Urothelium cell line (cell line): ENCODE measurements at places on chromosomes 5 and 9.

DNA sequence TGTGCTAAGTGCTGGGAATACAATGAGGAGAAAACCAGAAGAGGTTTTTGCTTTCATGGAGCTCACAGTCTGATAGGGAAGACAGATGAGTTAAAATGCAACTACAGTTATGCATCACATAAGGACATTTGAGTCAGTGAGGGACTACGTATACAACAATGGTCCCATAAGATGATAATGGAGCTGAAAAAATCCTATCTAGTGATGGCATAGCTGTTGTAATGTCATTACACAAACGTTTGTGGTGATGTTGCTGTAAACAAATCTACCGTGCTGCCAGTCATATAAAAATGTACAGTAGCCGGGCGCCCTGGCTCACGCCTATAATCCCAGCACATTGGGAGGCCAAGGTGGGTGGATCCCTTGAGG lies 110.1 kb upstream of the RAD23B start:
- no peak for DNase-seq

DNA sequence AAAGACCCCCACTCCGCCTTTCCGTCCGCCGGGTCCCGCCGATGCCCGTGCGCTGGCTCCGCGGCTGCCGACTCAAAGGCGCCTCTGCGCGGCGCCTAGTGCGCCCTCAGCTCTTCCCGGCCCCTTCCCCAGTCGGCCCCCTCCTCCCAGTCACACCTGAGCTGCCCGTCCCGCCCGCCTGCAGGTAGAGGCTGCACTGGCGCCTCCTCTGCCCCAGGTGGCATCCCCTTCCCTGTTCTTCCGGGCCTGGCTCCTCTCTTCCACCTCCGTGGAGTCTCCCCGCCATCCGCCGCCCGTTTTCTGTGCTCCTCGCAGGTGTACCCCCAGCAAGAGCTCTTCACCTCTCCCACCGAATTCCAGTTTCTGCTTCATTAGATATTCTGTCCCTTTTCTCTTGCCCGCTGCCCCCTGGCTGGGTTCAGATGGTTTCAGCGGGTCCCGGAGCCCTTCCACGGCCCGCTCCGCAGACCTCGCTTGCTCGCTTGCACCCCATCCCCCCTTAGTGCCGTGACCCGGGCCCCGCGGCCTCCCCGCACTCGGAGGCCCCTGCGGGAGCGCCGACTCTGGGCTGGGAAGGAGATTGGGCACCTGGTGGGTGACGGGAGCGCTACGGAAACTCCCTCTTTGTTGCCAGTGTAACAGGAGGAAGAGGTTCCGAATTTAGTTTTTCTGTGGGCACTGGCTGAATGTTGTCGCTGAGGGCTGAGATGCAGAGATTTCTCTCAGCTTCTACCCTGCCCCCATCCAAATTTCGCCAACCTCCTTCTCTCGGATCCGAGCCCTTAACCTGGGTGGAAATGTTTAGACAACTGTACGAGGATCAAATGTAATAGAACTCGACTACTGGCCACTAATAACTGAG lies 809 bp downstream of the SLC44A1 start:
- DNase-seq: peak; percentile 43

GRCh38 chr9:18623221-18624079 lies 149.5 kb downstream of the ADAMTSL1 start:
- DNase-seq: no peak

DNA sequence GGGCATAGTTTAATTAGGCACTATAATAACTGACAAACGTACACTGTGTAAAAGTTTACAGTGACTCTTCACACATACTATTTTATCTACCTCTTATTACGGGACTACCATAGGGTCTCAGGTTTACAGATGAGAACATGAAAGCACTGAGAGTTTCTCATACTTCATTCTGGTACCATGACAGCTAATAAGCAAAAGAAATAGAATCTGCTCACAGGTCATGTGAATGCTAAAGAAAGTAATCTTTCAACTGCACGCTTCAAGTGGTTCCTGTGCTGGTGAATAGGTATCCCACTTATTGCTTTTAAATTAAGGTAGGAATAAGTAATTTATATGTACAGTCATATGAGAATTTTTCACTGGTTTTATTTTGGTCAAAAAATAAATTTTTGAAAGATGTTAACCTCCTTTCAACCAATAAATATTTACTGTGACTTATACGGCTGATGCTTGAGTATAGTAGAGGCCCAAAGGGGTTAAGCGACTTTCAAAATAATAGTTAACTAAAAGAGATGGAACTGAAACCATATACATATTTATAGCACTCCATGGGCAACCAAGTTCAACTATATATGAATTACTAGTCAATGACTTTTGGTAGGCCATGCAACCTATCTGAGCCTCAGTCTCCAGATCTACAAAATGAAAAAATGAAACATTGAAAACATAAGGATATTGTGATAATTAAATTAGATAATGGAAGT lies 8.1 kb downstream of the CDKN2A start:
- no peak for DNase-seq

GRCh38 chr9:99736291-99736690 lies 85.4 kb upstream of the NR4A3 start:
- DNase-seq: no peak

DNA sequence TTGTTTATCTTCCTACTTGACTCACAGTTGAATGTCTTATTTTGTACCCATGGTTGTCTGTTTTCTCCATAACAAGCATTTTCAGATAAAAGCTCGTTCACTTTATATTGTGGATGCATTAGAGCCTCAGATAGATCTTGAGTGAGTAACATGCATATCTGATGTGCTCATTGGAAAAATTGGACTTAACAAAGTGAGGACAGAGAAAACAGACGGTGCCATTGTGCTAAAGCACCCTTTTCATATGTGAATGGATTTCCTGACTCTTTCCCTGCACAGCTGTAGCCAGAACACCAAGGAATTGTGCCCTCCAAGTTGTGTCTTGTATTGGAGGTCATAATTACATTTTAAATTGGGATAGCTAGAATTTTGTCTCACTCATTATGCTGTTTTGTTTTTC lies 325.8 kb upstream of the MEF2C start:
- no peak for DNase-seq

DNA sequence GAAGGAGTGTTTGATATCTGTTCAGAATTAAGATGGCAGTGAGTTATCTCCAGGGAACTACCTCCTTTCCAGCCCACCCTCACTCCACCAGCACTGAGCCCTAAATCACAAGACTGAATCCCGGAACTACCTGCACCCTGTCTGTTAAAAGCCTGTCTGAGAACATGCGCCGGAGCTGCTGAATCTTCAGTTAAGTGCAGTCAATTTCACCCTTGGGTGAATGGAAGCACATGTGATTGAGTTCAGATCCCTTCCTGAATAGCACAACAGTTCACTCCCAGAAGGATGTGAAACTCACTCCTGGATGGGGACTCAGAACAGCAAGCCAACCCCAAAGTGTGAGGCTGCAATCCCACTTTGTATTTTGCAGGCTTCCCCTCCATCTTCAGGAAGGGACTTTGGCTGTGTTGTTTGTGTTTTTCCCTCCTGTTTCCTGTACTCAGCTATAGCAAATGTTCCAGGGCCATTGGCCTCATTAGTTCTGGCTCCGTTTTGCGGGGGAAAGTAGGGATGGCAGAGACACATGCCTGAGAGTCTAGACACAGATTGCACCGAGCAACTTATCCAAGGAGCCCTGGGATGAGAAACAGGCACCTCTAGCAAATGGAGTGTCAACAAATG lies 43.4 kb downstream of the DPYSL3 start:
- DNase-seq: no peak

- no peak for DNase-seq
These were observed 43.5 kb downstream of the SH3PXD2B start for GRCh38 chr5:172410662-172411483.

DNA sequence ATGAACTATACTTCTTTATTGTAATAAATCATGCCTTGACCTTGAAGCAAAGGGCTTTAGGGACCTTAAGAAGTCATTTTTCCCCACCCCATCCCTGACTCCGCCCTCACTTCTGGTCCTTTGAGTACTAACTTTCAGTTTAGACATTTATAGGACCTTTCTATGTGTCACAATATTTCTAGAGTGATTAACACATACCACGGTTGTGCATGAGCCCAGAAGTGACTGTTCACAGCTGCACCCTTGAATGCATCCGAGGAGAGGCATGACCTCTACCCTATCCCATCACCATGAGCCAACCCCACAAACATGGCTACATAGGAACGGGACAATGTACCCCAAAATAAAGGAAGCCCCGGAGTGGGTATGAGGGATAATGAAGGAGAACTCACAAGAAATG lies 160.3 kb downstream of the HSD17B3 start:
- no peak for DNase-seq

DNA sequence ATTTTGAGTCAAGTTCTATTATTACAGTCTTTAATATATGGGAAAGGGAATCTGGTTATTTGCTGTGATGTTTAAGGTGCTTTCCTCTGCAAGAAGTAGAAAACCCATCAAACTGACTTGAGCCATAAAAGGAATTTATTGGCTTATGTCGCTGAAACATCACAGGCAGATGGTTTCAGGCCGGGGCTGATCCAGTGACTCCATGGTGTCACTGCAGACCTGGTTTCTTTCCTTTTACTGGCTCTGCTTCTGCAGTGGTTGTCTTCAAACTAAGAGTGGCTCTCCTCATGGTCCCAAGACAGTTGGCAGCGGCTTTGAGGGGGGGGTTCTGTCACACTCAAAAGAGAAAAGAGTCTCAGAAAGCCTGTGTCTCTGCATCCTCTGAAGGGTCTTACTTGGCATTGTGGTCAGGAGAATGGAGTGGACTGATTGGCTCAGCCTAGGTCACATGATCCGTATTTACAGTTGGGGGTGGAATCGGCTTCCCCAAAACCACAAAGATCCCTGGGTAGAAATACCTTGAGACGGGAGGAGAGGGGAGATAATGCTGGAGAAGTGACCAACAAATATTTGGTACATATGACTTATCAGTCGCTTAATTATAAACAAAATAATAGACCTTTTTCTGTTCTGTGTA lies 106.3 kb downstream of the DAPK1 start:
- DNase-seq: no peak

- peak; percentile 43 for DNase-seq
These were observed 47.0 kb upstream of the TGFBR1 start for GRCh38 chr9:99057665-99058625.

- no peak for DNase-seq
These were observed 367.9 kb downstream of the DIRAS2 start for GRCh38 chr9:90274725-90275124.

DNA sequence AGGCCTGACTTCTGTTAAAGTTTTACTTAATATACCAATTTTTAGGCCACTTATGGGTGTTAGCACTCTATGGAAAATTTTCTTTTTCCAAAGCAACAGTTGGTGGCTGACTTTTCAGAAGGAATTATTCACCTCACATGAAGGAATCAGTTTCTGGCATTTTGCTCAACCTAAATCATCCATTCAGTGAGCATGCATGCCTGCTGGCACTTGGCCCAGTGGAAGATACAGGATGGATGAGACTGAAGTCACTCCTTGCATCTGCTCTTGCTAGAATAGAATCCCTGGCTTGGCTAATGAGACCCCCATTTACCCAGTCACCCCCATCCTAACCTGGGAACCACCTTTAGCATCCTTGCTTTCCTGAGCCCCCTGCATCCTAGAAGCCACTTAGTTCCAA lies 131.7 kb downstream of the WDR41 start:
- DNase-seq: no peak

GRCh38 chr9:120137186-120137840 lies 442.7 kb downstream of the CDK5RAP2 start:
- DNase-seq: no peak

GRCh38 chr9:3043369-3043768 lies 199.5 kb upstream of the PUM3 start:
- no peak for DNase-seq

DNA sequence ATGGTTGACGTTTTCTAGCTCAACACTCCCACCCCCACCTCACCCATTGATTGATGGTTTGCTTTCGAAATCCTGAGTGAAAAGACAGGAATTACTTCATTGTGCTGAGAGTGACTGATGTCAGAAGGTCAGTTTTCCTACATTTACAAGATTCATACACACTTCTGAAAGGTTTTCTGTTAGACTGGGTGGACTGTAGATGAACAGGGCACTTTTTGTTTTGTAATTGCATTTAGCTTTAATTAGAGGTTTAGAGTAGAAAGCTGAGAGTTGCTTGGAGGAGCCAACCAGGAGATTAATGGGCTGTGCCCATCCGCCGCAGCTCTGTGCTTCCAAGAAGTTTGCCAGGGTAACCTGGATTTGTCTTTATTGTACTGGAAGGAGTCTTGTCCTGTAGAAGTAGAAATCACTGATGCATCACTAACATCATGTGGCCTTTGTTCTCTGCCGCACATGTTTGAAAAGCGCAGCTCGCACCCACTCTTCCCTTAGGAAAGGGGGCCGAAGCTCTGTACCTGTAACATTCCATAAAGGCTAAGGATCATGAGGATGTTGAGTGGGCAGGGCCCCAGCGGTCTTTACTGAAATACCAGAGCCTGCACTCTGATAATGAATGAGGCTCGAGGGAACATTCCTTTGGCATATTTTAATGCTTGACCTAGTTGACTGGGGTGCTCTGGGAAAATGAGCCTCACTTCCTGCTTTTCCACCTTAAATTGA lies 267.6 kb upstream of the DMRT1 start:
- no peak for DNase-seq

DNA sequence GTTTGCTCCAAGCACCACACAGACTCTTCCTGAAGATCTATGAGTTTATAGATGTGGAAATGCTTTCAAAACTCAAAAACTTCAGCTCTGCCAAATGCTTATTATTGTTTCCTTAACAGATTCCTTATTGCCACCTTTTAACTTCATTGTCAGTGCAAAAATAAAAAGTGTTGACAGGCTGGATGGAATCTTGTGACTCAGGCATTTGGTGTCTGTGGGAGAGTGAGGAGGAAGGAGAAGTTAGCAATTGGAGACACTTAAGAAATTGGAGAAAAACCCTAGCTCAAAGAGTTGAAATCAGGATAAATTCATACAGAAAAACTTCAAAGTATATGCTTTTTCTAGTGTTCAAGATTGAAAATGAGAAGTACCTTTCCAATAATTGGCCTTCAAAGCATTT lies 140.6 kb upstream of the PUM3 start:
- no peak for DNase-seq

GRCh38 chr5:18314192-18314778 lies 680.0 kb downstream of the TAF11L14 start:
- peak; percentile 24 for DNase-seq

GRCh38 chr5:139783436-139783965 lies 12.1 kb upstream of the PSD2 start:
- DNase-seq: no peak

- DNase-seq: no peak
These were observed 38.8 kb downstream of the RASGEF1C start for GRCh38 chr5:180170106-180170809.

DNA sequence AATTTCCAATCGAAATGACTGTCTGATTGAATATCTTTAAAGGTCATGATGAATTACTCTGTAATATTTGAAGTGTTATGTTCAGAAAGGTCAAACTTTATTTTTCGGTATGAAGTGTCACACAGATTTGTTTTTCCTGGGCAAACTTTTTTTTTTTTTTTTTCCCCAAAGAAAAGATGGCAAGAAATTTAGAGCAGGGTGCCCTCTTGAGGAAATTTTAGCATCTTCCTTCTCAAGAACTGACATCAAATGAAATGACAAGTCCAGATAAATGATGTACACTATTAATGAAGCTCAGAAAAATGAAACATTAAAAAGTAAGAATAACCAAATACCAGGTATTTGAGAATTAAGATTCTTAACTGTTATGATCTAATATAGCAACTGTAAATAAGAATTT lies 123.6 kb downstream of the INVS start:
- DNase-seq: peak; percentile 13

- DNase-seq: no peak
These were observed 256.4 kb upstream of the CDH6 start for GRCh38 chr5:30937070-30937469.

GRCh38 chr5:93209476-93209875 lies 371.5 kb downstream of the NR2F1-AS1 start:
- DNase-seq: no peak
